Spinal cord (tissue), 10 donors: ENCODE measurements at places on chromosomes 4 and X. TPM values are rescaled to one million over a fixed set of nuclear protein-coding genes. Genes with fewer than 3 reads are reported as not detected.

- no peak overlapping the region for H3K27ac ChIP-seq
- no peaks in the 10 kb centered on the region for H3K4me1 ChIP-seq
- no peaks in the 10 kb centered on the region for H3K36me3 ChIP-seq
- peaks cover 9% of the 10 kb centered on the region for H3K27me3 ChIP-seq
- no peak overlapping the region for H3K4me3 ChIP-seq
Observed at GRCh38 chr4:84467601-84468000, 31.5 kb downstream of the NKX6-1 start.

DNA sequence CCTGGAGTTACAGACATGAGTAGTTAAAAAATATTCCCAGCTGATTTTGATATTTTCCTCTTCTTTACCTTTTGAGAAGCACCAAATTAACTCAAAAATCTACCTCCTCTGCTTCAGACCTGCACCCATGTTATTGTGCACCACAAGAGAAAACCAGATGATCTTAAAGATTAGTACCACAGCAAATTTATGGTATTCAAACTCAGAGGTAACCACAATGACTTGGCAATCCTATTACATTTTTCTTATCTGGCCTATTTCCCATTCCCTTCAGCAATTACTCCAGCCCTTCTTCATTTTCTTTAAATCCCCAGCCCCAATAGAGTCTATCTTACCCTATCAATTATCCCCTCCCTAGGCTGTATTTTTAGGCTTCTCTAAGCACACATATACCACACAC, 535.1 kb downstream of the FAT4 start:
- H3K4me1 ChIP-seq = no peaks in the 10 kb centered on the region
- no peak for DNase-seq
- H3K4me3 ChIP-seq = no peak overlapping the region

HHIP gene
- total RNA-seq = 36.1 TPM

GRCh38 chr4:170011921-170012628, 14.1 kb downstream of the MFAP3L start:
- H3K4me3 ChIP-seq = no peak overlapping the region
- H3K27ac ChIP-seq = no peak overlapping the region
- H3K36me3 ChIP-seq = no peaks in the 10 kb centered on the region
- DNase-seq = no peak
- no peaks in the 10 kb centered on the region for H3K27me3 ChIP-seq
- peaks cover 15% of the 10 kb centered on the region for H3K4me1 ChIP-seq

GRCh38 chr4:180436361-180436760, 1806.8 kb upstream of the TENM3 start:
- no peak overlapping the region for H3K4me3 ChIP-seq
- H3K27me3 ChIP-seq = no peaks in the 10 kb centered on the region
- H3K36me3 ChIP-seq = no peaks in the 10 kb centered on the region

FAM184B gene
- 6.8 TPM for total RNA-seq

CD40LG gene
- not detected for total RNA-seq

TEX11 gene
- total RNA-seq = not detected

UGT8 gene
- total RNA-seq = 87.3 TPM

- H3K36me3 ChIP-seq = no peaks in the 10 kb centered on the region
- no peak for DNase-seq
- H3K27me3 ChIP-seq = peaks cover 15% of the 10 kb centered on the region
- no peak overlapping the region for H3K27ac ChIP-seq
Observed at GRCh38 chrX:10677490-10677889, 57.1 kb upstream of the MID1 start.

- H3K36me3 ChIP-seq = no peaks in the 10 kb centered on the region
- no peaks in the 10 kb centered on the region for H3K4me1 ChIP-seq
- DNase-seq = no peak
- H3K4me3 ChIP-seq = no peak overlapping the region
- no peak overlapping the region for H3K27ac ChIP-seq
Observed at GRCh38 chr4:151043803-151044515, 28.9 kb upstream of the LRBA start.

DNA sequence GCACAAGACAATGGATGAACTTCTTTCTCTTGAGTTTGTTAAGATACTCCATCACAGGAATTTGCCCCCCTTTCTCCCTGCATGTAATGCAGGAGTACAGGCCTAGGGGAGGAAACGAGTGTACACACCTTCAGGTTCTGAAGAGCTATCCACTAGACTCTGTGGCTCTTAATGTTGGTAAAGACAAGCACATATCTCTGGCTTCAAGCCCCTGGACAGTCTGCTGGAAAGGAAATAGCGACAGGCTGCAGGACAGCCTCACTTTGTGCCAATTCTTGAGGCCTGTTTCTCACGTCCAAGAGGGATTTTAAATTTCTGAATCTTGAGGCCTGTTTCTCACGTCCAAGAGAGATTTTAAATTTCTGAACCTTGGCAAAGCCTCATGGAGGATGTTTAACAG, 87.1 kb downstream of the RLIM start:
- no peak overlapping the region for H3K27ac ChIP-seq
- H3K4me1 ChIP-seq = no peaks in the 10 kb centered on the region
- H3K27me3 ChIP-seq = no peaks in the 10 kb centered on the region
- no peak overlapping the region for H3K4me3 ChIP-seq
- peaks cover 5% of the 10 kb centered on the region for H3K36me3 ChIP-seq
- no peak for DNase-seq

DNA sequence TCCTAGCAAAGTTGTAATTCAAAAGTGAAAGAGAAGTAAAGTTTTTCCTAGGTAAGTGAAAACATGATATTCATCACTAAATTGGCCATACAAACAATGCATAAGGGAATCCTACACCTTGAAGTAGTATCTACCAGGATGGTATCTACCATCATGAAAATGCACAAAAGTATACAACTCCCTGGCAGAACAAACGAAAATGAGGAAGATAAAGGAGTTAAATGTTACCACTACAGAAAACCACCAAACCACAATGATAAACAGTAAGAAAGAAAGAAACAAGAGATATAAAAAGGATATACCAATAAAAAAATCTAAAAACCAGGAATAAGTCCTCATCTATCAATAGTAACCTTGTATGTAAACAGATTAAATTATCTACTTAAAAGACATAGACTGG, 26.9 kb downstream of the GK2 start:
- no peaks in the 10 kb centered on the region for H3K4me1 ChIP-seq
- no peak overlapping the region for H3K4me3 ChIP-seq
- no peaks in the 10 kb centered on the region for H3K27me3 ChIP-seq
- no peak for DNase-seq
- H3K36me3 ChIP-seq = no peaks in the 10 kb centered on the region
- no peak overlapping the region for H3K27ac ChIP-seq

- H3K27ac ChIP-seq = peak within 1 kb of the TSS; percentile 79
- H3K4me3 ChIP-seq = peak within 1 kb of the TSS; percentile 48
- no peaks in the 10 kb centered on the region for H3K4me1 ChIP-seq
- H3K27me3 ChIP-seq = peaks cover 4% of the 10 kb centered on the region
Observed at GRCh38 chrX:103214870-103215424, at the start of gene BEX4. BEX4 (plus strand) TSS chrX:103215108; CDS start chrX:103216154, 1,046 bp downstream.

DNA sequence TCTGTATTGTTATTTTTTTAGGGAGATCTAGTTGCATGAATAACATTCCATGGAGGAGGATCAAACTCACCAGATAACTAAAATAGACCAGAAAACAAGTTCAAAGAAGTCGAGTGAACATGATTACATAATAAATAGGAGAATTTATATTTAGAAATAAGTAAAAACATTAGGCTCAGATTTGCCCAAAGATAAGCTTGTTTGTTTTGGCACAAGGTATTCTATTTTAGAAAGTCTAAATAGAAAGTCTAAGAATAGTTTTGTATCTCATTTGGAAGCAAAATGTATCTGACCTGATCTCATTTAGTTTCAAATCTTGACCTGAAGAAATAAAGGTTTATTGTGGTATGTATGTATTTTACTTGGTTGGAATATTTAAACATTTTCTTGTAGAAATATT, 670.6 kb upstream of the GALNTL6 start:
- H3K4me3 ChIP-seq = no peak overlapping the region
- DNase-seq = no peak
- no peak overlapping the region for H3K27ac ChIP-seq
- no peaks in the 10 kb centered on the region for H3K36me3 ChIP-seq
- no peaks in the 10 kb centered on the region for H3K27me3 ChIP-seq
- no peaks in the 10 kb centered on the region for H3K4me1 ChIP-seq

DNA sequence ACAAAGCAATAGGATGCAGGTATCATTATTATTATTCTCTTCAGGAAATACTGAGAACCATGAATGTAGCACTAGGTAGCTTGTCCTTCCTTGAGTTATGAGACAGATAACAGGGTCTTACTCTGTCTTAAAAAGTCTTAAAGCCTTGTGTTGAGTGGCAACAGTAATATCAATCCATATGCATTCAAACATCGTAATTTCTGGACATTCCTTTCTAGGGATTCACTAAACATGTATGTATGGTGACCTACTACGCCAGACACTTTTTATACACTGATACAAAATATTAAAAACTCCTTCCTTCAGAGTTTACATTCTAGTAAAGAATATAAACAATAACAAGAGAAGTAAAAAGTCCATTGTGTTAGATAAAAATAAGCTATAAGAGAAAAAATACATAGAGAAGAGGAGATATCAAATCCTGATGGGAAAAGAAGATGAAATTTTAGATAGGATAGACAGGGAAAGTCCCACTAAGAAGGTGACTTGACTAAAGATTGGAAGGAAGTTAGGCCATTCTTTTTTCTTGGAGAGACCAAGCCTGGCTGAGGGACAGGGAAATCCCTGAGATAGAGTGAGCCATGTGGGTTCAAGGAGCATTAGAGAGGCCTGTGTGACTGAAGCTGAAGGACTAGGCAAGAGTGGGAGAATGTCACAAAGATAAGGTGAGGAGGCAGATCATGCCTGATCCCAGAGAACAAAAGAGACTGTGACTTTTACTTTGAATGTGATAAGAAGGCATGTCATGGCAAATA, 5.0 kb upstream of the DDX60L start:
- no peak overlapping the region for H3K27ac ChIP-seq
- H3K36me3 ChIP-seq = no peaks in the 10 kb centered on the region
- no peak for DNase-seq
- H3K4me3 ChIP-seq = no peak overlapping the region
- H3K27me3 ChIP-seq = no peaks in the 10 kb centered on the region

GC gene
- total RNA-seq = 0.77 TPM

DNA sequence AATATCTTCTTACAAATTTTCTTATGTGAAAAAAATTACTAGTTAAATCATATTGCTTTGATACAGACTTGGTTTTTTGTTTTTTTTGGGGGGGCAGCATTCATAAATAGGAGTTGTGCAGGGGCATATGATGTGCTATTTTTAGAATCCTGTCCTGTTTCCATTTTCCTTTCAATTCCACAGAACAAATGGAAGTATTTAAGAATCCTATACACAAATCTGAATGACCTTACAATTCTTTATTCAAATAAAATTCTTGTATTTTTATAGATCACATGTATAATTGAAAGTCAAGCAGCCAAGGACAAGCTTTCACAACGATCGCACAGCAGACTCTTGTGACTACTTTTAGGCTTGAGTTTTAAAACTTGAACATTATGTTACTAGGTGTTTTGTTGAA, 523.9 kb downstream of the ANKRD50 start:
- H3K4me1 ChIP-seq = no peaks in the 10 kb centered on the region
- H3K36me3 ChIP-seq = no peaks in the 10 kb centered on the region
- H3K27ac ChIP-seq = no peak overlapping the region
- DNase-seq = no peak
- no peak overlapping the region for H3K4me3 ChIP-seq

DNA sequence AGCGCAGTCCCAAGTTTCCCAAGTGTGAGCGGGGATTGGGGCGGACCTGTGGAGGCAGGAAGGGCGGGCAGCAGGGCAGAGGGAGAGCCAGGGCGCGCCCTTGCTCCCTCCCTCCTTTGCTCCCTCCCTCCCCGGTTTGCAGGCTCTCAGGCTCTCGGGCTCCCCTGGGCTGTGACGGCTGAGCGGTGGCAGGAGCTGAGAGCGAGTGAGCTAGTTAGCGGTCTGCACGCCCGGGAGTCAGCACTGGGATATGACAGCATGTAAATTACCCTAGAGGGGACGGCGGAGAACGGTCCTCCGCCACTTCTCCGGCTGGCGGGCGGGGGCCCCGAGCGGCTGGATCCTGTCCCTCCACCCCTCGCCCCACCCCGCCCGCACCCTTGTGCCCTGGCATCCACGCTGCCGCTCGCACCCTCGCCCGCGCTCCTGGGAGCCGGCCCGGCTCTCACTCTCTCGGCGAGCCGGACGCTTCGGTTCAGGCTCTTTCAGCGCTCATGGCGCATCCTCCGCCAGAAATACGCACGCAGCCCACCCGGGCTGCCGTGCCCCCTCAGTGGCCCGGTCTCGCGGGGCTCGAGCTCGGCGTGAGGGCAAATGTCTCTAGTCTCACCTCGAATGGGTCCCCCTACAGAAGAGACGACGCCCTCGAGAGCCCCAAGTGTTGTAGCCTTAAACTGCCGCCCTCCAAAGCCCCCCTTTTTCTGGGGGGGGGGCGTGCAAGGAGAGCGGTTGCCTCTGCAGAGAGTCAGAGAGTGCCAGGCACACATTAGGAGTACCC, at the start of gene TSC22D3:
Gene TSC22D3, minus strand, starts transcription at position 54 of the 778 bp plus-strand sequence. CDS start 368 bp downstream, outside the sequence.
- H3K4me1 ChIP-seq = peaks cover 19% of the 10 kb centered on the region
- peak; percentile 9 for DNase-seq
- peak within 1 kb of the TSS; percentile 56 for H3K4me3 ChIP-seq
- H3K27me3 ChIP-seq = peaks cover 46% of the 10 kb centered on the region
- peak within 1 kb of the TSS; percentile 15 for H3K27ac ChIP-seq

GRCh38 chr4:56296526-56296925, 90.8 kb downstream of the AASDH start:
- H3K36me3 ChIP-seq = no peaks in the 10 kb centered on the region
- H3K27ac ChIP-seq = no peak overlapping the region
- DNase-seq = peak; percentile 38
- H3K4me1 ChIP-seq = peaks cover 12% of the 10 kb centered on the region
- H3K27me3 ChIP-seq = no peaks in the 10 kb centered on the region

- H3K27me3 ChIP-seq = no peaks in the 10 kb centered on the region
- no peak overlapping the region for H3K4me3 ChIP-seq
- H3K27ac ChIP-seq = no peak overlapping the region
- DNase-seq = peak; percentile 92
- no peaks in the 10 kb centered on the region for H3K4me1 ChIP-seq
Observed at GRCh38 chr4:138938366-138938690, 77.3 kb upstream of the NOCT start.

GRCh38 chr4:129968778-129969177, 872.8 kb downstream of the C4orf33 start:
- no peak for DNase-seq
- H3K27ac ChIP-seq = no peak overlapping the region
- no peaks in the 10 kb centered on the region for H3K27me3 ChIP-seq
- no peaks in the 10 kb centered on the region for H3K36me3 ChIP-seq

GRCh38 chr4:36944232-36944631, 300.3 kb upstream of the NWD2 start:
- DNase-seq = no peak
- H3K4me3 ChIP-seq = no peak overlapping the region
- no peak overlapping the region for H3K27ac ChIP-seq

GRCh38 chr4:189436207-189436606, 504.5 kb upstream of the FRG1 start:
- H3K27ac ChIP-seq = no peak overlapping the region
- DNase-seq = no peak
- H3K4me1 ChIP-seq = no peaks in the 10 kb centered on the region

RAPGEF2 gene
- 78.3 TPM for total RNA-seq

XAGE2 gene
- 0.50 TPM for total RNA-seq

MSX1 gene
- 48.8 TPM for total RNA-seq

GRCh38 chr4:105414316-105414715, 59.5 kb downstream of the PPA2 start:
- H3K4me3 ChIP-seq = no peak overlapping the region
- peaks cover 16% of the 10 kb centered on the region for H3K36me3 ChIP-seq
- no peak overlapping the region for H3K27ac ChIP-seq
- no peak for DNase-seq
- no peaks in the 10 kb centered on the region for H3K4me1 ChIP-seq

GRCh38 chrX:104435249-104435648, 130.8 kb upstream of the IL1RAPL2 start:
- no peak overlapping the region for H3K27ac ChIP-seq
- DNase-seq = no peak
- H3K4me1 ChIP-seq = no peaks in the 10 kb centered on the region
- no peak overlapping the region for H3K4me3 ChIP-seq
- peaks cover 20% of the 10 kb centered on the region for H3K27me3 ChIP-seq
